ENCODE measurements at places on chromosomes 6 and 20.

DNA sequence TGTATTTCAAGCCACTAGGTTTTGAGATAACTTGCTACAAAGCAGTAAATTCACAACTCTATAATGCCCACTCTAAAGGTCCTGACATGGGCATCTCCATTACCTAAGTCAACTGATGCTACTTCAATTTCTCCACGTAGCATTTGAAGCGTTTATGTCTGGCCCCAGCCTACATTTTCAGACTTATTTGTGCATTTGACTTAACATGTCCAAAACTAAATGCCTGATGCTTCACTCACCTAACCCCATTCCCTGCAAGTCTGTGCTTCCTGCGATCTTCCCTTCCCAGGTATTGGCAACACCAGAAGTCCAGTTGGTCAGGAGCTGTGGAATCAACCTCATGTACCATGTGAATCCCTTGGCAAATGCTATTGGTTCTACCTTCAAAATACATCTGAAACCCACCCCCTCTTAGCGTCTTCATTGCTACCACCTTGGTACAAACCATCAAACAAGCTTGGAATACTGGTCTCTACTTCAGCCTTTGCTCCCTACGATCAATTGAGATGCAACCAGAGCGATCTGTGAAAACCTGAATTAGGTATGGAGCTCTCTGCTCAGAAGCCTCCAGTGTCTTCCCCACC, 12.8 kb upstream of the ZNFX1 start:
- DNase-seq, result no peak

DNA sequence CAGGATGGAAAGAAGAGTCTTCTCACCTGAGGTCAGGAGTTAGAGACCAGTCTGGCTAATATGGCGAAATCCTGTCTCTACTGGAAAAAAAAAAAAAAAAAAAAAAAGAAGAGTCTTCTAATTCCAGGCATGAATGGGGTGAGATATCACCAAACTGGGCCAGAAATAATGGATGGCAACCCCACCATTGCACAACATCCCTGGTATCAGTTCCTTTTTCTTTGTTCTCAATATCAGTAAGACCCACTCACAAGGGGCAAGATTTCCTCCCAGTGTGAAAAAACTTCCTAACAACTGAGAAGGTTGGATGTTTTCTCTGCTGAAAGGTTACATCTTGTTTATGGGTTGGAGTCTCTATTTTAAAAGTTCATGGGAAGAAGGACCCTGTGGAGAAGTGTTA, 23.6 kb upstream of the NR2E1 start:
- no peak for DNase-seq

GRCh38 chr6:5840734-5841390, 165.9 kb downstream of the NRN1 start:
- no peak for DNase-seq

DNA sequence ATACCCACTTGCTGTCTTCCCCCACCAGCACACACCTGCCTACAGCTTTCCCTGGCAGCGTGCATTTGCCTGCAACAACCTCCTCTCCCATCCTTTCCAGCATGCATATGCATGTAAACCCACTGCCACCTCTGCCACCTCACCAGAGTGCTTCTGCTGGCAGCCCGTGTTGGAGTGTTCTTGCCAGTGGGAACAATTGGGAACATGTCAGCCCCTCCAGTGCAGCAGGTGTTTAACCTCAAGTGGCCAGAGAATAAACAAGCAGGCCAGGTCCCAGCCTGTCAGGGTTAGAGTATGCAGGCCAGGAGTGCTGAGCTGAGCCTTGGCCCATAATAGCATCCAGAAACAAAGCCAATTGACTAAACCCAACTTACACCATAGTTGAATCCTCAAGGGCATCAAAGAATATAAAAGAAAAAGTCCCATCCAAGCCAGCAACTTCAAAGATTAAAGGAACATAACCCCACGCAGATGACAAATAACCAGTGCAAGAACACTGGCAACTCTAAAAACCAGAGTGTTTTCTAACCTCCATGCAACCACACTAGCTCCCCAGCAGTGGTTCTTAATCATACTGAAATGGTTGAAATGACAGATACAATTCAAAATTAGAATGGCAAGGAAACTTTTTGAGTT, 1212.1 kb upstream of the CITED2 start:
- DNase-seq, result no peak

GRCh38 chr6:88167352-88167937, 1.3 kb upstream of the CNR1 start:
- DNase-seq, result no peak

GRCh38 chr20:58127701-58128111, 100.7 kb downstream of the ANKRD60 start:
- DNase-seq, result no peak

DNA sequence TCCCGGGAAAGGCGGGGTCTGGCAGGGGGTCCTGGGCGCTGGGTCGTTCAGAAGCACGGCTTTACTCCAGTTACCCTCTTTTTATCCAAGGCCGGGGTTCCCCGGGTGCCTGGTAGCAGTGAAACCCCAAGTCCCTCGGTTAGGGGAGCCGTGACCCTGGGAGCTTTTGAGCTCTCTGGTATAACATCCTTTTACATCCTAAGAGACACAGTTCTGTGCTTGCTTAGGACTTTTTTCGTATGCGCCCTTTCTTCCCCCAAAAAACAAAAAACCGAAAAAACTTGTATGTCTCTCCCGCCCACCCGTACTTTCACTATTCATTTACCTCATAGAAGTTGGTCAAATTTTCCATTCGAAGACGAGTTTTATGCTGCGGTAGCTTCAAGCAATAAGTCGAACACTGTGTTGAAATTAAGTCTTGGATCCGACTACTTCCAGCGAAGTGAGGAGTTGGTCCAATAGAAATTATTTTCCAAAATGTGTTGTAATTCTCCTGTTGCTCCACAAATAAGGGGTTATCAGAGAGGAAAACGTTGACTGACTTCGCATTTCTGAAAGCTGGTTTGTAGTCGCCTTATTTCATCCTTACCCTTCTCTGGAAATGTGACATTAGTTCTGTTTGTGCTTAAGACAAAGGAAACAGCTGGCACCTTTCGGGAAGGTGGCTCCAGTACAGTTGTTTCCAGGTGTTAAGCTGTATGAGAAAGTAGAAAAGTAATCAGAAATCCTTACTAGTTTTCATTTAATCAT, 816 bp upstream of the MAN1A1 start:
- DNase-seq, result peak; percentile 46

GRCh38 chr6:52392944-52393343, 27.2 kb upstream of the EFHC1 start:
- DNase-seq, result no peak

GRCh38 chr6:72111611-72112010, 225.3 kb downstream of the RIMS1 start:
- DNase-seq, result no peak

DNA sequence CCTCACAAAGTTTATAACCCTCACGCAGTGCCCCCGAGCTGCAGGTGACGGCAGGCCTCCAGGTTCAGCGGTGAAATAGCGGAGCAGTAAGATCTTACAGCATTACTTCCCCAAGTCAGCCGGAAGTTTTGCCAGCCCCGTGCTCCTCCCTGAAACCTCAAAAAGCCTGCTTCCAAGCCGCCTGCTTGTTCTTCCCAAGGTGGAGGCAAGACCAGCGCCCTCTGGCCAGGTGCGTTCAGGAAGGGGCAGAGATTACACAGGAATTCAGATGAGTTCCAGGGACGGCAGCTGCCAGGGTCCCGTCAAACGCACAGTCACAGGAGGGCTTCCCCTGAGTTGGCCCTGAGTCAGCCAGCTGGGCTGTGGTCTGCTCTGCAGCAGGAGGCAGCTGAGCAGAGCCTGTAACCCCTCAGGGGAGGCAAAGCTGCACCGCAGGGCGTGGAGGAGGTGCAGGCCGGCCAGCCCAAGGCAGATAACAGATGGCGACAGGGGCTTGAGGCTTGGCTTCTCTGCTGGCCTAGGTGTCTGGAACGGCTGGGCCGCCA, 124.1 kb upstream of the RPS6KA2 start:
- no peak for DNase-seq
